Coronary artery (tissue), 2 donors: ENCODE measurements at places on chromosomes 4 and X.
A peak's percentile ranks its signal among the peaks of the same experiment; 100 is the strongest.

DNA sequence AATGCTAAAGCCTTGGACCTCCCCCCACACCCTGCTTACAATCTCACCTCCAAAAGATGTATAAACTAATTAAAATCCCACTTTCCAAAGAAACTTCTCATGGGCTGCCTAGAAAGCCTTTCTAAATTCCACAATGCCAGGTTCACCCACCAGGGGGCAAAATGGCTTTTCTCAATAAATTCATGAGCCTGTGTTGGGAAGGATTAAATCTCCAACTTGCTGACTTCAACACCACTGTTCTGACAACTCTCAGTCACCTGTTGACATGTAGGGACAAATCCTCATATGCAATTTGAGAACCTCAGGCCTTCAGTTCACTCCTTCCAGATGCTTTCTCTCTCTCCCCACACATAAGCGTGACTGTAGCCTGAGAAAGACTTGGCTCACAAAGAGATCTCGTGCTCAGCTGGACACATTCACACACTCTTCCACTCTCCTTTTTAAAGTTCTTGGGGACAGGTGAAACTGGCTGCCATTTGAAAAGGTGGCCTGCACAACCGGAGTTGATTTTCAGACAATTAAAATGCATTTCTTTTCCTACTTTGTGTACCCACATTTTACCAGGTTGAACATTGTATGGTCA is 88.6 kb upstream of the PRPS2 start:
- no peak for DNase-seq

GRCh38 chrX:22795671-22796070 is 204.1 kb upstream of the DDX53 start:
- no peak for DNase-seq

- DNase-seq = no peak
These were observed 12.4 kb upstream of the EOLA2 start for GRCh38 chrX:149950681-149951080.

DNA sequence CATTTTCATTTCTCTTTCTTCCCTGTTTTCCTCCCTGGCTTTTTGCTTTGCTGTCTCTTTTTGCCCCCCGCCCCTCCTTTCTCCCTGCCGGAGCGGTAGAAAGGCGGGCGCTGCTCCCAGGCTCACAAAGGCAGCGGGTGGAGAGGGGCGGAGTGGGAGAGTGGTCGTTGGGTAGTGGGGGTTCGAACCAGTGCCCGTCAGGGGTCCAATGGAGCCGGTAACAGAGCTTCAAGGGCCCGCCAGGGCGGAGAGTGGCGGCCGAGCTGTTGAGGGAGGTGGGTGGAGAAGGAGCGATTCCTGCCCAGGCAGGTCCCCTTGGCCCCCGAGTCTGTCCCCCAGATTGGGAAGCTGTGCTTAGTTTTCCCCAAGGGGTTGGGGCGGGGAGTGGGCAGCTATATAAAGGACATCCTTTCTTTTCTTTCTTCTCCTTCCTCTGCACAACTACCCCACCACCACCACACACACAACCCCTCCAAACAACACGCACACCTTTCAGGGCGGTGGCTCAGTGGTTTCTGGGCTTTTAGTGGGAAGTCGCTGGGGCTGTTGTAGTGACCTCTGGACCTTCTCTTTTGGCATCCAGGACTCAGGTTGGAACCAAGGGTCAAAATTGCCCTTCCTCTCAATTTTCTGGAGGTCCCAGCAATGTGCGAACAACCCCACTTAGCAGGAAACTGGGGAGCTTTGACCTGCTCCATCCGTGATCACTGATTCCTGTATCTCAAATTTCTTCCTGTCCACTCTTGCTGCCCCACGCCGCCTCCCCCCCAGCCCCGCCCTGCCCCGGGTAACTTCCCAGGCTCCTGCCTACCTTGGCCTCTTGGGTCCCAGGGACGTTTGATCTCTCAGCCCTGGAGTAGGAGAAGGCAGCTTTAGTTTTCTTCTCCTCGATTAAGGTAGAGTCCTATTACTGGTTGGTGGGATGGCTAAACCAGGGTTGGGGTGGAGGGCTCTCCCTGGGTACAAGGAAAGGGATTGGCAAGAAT is 1.9 kb downstream of the EFNB1 start:
- peak; percentile 69 for DNase-seq

DNA sequence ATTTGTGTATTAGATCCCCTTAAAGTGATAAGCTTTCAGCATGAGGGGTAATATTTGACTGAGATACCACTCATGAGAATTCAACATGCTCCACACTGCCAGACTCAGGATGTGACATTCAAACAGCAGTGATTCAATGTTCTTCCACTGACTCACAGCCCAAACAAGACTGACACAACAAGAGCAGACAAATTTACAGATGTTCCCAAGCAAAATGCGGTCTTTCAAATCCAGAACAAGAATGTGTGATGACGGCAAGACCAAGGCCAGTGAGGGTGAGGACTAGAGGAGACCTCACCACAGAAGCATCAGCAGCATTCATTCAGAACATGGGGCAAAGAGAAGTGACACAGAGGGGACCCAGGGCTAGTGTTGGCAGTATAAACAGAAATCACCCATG is 99.3 kb upstream of the GRIA3 start:
- DNase-seq = no peak

DNA sequence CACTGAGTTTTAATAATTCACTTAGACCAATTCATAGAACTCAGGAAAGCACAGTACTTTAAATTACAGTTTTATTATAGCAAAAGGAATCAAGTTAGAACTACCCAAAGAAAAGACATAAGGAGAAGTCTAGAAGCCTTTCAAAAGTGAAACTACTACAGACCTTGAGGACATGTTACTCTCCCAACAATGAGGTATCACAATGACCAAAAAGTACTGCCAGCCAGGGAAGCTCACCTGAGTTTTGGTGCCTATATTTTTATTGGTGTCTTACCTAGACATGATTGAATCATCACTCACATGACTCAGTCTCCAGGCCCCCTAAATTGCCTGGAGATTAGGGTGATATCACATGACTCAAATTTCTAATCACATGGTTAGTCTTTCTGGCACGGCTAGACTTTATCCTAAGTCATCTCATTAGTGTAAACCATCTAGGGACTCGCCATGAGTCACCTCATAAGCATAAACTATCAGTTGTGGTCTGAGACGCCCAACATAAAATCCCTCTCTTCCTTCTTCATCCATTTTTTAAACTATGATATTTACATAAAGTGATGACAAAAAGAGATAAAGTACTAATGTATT is 372.3 kb downstream of the TMA16 start:
- no peak for DNase-seq

DNA sequence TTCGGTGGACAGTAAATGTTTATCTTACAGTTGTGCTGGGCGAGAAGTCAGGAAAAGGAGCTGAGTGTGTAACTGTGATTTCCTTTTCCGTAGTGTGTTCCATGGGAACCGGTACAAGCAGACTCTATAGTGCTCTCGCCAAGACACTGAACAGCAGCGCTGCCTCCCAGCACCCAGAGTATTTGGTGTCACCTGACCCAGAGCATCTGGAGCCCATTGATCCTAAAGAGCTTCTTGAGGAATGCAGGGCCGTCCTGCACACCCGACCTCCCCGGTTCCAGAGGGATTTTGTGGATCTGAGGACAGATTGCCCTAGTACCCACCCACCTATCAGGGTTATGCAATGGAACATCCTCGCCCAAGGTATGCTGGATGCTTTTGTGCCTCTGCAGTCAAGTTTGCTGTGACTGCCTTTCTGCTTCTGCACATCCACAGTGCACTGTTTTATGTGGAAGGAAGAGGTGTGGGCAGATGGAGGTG is 27.4 kb downstream of the NOCT start:
- DNase-seq = no peak

- DNase-seq = no peak
These were observed 227.1 kb upstream of the LCORL start for GRCh38 chr4:18248611-18249010.

- no peak for DNase-seq
These were observed 138.3 kb upstream of the PDHA2 start for GRCh38 chr4:95701500-95702170.
